ENCODE measurements at places on chromosomes 3 and 15.

GRCh38 chr3:115217292-115217677 lies 70.2 kb upstream of the ZBTB20 start:
- no peak for DNase-seq

DNA sequence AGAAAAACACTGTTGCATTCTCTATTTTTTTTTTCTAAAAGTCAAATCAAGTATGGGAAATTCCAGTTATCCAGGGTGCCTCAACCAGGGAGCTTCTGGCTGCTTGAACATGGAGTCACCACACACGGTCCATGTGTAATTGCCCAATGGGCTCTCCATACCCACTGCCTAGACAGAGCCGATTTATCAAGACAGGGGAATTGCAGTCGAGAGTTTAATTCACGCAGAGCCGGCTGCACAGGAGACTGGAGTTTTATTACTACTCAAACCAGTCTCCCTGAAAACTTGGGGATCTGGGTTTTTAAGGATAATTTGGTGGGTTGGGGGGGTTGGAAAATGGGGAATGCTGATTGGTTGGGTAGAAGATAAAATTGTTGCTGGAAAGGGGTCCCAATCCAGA lies 149.8 kb downstream of the TJP1 start:
- no peak for DNase-seq

GRCh38 chr15:19899021-19899824 lies 642.4 kb downstream of the GOLGA6L6 start:
- DNase-seq = peak; percentile 22

DNA sequence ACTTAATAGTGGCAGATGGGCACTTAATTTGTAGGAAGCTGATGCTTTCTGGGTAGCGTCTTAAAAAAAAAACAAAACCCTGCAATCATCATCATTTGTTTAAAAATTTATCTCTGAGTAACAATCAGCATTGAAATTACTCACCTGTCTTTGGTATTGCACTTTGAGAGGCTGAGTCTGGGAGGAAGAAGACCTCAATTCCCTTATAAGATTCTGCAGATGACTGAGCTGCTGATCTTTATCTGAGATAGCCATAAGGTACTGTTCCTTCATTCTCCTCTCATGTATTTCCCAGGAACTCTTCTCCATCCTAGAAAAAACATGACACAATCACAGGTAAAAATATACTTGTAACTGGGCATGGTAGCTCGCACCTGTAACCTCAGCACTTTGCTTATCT lies 16.4 kb upstream of the HCLS1 start:
- no peak for DNase-seq

- no peak for DNase-seq
Observed at GRCh38 chr3:106908181-106908938, 468.9 kb upstream of the CCDC54 start.

All from islet precursor cell (in vitro differentiated cells).